ENCODE measurements at places on chromosomes 11 and 22. TPM values are rescaled to one million over a fixed set of nuclear protein-coding genes. Genes with fewer than 3 reads are reported as not detected.

Gene NOX4
- polyA plus RNA-seq = 1.1 TPM

Gene BTBD18
- polyA plus RNA-seq = 1.5 TPM

Gene C11orf97
- not detected for polyA plus RNA-seq

Gene INPP5J
- 21.9 TPM for polyA plus RNA-seq

DNA sequence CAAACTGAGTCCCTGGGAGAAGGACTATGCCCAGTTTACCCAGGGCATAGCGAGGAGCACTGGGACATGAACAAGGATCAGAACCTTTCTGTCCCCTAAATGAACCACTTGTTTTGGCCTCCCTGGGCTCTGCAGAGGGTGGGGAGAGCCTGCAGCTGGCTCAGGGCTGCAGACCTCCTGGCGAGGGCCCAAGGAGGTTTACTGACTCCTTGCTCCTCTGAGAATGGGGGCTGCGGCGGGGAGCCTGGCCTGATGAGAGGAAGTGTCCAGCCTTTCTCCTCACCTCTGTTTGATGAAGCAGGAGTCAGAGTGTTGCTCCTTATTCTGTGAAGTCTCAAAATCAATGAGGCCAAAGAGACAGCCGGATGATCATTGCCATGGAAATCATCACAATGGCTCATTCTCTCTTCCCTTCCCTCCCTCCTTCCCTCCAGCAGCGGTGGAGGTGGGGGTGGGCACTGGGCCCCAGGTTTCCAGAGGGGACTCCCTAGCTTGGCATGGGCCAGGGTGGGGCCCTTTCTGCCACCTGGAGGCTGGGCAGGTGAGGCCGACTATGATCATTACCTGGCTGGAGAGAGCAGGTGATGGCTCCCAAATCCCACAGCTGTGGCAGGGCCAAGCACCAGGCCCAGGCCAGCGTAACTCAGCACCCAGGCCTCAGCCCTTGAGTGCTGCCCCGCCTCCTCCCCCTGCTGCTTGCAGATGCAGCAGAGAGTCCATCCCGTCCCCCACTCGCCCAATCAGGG lies 169.7 kb downstream of the CEP164 start:
- no peak for DNase-seq

DNA sequence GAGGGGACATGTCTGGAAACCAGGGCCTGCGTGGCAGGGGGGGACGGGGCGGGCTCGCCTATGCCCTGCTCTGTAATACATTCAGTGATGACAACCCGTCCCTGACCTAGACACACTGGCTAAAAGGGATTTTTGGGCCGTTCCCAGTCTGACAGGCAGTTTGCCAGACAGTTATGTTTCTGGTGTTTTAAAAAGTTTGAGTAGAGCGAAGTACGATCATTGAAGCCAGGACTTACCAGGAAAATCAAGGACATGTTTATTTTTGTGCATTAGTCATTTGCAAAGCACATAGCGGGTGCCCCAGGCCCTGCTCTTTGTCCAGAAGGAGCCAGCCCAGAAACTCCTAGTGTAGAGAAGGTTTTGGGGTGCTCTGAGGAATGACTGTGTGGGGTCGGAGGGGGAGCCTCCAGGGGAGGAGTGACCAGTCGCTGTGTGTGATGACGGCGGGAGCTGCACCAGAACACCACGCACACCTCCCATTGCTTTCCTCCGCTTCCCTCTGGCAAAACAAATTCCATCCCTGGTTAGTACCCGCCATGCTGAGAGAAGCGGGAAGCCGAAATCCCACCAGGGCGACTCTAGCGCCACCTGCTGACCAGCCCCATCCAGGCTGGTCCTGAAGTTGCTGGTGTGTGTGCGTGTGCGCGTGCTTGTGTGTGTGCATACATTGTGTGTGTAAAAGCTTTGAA lies 50.8 kb downstream of the FBLN1 start:
- DNase-seq = peak; percentile 90

GRCh38 chr22:32882360-32882755 lies 80.9 kb downstream of the TIMP3 start:
- DNase-seq = no peak

Data from cardiac muscle cell (in vitro differentiated cells and primary cell).